Pons (tissue), 1 donor: ENCODE measurements at places on chromosomes 3 and 15.

DNA sequence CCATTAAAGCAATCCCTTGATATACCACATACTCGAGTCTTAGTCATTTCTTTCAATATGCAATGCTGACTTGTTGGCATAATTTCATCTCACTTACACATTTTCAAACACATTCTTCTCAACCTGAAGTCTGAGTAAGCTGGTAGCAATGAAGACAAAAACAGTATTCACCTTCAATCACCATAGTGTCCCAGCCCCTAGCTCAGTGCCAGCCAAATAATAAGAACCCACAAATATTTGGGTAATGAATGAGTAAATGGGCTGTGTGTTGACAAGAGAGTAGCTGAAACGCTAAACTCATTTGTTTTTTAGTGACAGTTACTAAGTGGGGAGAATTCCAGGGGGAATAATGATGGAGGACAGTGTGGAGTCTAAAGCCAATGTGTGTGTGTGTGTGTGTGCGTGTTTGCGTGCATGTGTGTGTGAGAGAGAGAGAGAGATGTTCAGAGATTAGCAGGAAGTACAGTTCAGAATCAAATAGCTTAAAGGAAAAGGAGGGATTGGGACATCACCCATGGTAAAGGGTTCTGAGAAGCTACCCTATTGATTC, 165.7 kb downstream of the GAP43 start:
- DNase-seq, result no peak

- no peak for DNase-seq
Observed at GRCh38 chr3:153614563-153614962, 452.5 kb downstream of the RAP2B start.

DNA sequence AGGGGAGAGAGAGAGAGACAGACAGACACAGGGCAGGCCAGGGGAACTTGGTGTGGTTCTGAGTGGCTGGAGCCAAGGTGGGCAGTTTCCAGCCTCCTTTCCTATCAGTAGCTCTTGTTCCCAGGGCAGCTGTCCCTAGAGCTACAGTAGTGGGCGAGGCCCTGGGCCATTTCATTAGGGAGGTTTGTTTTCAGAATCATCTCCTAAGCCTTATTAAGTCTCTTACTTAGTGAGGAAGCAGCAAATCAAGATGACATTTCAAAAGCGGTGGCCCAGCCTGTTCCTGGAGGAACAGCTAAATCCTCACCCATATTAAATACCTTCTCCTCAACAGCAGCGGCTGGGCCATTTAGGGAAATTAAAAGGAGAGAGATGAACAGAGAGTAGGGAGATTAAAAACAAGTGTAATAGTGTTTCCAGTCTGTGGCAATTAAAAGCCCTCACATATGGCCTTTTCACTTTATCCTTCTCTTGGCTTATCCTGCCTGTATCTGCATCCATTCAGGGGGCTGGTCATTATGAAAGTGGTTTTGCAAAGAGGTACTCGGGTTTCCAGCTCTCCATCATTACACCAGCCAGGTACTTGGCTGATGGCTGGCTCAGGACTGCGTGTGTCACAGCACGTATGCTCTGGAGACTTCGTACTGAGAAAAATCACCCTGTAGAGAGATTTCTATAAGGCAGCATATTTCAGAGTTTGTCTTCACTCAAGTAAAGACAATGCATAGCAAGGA, 91.9 kb upstream of the PRR23C start:
- no peak for DNase-seq

- no peak for DNase-seq
Observed at GRCh38 chr3:160245261-160245800, 20.1 kb downstream of the C3orf80 start.

GRCh38 chr15:82764117-82764490, 41.8 kb downstream of the FSD2 start:
- DNase-seq, result no peak

DNA sequence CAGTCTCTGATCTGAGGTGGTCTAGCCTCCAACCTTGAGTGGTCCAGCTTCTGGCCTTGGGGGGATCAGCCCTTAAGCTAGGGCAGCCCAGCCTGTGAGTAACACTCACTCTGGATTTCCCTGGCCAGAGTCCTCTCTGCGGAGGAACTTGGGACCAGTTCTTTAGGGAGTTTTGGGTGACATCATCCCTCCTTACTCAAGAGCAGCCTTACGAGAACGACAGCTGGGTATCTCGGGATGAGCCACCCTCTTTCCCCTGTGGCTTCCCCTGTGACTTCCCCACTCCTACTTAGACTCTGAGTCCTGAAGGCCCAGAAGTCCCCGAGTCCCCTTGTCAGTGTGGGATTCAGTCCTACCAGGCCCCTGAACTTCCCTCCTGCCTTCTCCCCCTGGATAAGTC, 10.2 kb upstream of the PLXND1 start:
- DNase-seq, result no peak

GRCh38 chr3:10845839-10846656, 30.0 kb downstream of the SLC6A11 start:
- DNase-seq, result peak; percentile 59

GRCh38 chr15:52220251-52220650, 29.1 kb upstream of the GNB5 start:
- DNase-seq, result no peak

DNA sequence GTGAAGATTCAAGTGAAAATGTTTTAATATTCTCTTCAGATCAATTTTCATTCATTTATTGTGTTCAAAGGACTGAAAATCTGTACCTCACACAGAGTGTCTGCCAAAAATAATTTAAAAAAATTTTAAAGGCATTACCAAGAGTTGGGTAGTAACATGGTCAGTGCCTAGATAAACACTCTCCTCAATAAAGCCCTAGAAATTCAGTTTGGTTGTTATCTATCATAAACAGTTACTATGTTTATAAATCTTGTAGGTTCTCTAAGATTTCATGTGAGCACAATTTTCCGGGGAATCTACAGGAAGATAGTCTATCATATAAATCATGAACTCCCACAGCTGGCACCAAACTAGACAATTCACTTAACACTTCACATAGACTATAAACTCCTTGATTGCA, 128.6 kb downstream of the GSK3B start:
- no peak for DNase-seq

DNA sequence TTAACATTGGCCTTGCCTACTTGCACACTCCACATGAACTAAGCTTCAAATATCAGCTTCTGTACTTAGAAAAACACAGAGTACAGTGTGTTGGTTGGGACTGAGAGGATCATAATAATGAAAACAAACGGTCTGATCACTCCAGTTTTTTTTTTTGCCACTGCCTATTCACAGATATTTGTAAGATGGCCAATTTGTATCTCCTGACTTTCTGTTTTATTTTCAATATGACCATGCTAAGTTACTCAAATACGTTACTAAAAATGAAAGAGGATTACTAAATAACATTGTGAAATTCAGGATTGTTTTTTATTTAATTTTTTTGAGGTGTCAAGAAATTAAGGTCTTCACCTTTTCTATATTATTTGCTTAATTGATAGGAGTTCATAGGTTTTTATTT, 595.1 kb downstream of the TUSC7 start:
- no peak for DNase-seq

- DNase-seq, result peak; percentile 57
Observed at GRCh38 chr3:60095516-60095915, 1045.7 kb upstream of the CFAP20DC start.

DNA sequence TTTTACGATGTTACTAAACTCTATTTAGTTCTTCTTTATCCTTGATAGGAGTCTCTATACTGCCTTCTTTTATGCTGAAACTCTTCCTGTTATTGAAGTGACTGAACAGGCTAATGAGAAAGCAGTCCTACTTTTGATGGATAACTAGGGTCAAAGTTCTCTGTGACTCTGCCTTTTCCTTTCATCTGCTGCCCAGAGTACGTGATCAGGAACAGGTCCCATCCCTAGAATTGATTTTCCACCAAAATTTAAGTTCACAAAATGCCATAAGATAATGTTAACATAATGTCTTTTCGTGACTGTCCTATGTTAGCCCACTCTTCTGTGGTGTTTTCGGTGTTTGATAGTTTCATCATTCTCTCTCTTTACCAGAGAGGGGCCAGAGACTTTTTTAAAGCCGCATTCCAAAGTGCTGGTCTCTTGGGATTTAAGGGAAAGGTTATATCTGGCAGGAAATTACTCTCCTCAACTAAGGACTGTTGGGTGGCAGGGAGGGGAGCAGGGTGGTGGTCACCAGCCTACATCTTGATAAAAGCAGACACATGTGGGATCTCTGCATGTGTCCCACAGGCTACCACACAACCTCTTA, 50.3 kb upstream of the PLXND1 start:
- DNase-seq, result no peak

DNA sequence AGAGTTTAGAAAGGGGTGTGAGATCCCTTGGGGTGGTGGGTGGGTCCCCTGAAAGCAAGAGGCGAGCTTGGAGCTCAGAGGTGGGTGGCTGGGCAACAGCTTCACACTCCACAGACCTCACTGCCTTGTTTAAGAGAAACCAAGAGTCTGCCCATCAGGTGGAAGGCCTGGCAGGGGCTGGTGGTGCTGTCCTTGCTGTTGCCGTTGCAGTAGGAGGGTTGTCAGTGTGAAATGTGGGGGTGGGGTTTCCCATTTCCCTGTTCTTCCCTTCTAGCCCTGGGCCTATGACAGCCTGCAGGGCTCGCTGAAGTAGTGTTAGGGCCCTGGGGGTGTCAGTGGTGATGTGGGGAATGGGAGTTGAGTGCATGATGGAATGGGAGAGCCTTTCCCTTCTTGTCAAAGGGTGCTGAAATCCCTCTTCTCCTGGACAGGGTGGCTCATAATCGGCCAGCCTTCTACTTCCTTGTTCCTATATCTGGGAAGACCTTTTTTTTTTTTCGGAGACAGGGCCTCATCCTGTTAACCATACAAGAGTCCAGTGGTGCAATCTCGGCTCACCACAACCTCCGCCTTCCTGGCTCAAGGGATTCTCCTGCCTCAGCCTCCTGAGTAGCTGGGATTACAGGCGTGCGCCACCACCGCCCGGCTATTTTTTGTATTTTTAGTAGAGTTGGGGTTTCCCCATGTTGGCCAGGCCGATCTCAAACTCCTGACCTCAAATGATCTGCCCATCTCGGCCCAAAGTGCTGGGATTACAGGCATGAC, 4.3 kb downstream of the PLEKHO2 start:
- no peak for DNase-seq

DNA sequence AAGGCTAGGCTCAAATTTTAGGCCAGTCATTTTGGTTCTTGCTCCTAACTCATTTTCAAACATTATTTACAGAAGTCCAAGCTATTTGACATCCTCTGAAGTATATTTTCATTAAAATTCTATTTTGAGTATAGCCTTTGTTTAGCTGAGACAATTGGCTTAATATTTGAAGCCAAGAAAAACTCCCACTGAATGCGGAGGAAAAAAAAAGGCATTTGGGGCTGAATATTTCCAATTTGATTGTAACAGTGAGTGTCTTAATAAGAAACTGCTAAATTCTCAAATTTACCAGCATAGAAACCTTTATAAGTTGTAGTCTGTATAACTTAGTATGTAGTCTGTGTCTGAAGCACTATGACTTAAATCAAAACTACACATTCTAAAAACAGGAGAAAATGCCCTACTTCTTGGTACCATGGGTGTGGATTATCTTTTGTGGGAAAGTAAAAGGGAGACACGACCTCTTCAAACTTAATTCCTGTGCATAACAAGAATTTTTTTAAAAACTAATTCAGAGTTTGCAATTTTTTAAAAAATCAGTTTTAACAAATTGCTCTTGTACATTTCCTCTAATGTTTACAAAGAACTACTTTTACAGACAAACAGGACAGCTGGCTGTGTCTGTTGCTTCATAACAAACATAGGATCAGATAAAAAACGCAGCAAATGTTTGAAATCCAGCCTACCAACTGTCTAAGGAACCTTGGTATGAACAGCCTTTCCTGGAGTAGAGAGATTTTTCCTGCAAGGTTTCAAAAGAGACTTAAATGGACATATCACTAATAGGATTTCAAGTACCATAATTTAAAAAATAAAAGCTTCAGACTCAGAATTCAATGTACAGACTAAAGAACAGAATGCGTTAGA, 52.7 kb upstream of the LMOD3 start:
- DNase-seq, result peak; percentile 78

DNA sequence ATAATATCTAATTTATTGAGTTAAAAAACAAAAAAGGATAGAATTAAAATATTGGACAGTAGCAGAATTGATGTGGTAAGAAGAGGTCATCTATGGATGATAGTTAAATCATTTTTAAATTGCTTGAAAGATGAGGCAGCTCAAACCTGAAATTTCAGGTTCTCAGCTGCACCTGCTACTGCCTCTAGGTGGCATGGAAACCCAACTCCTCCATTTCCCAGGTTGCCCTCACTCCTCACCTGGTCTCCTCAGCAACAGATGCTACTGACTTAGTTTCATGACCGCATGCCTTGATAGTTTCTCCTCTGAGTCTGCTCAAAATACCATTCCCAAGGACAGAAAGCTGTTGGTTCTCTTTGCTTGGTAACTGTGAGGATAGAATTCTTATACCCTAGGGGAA, 148.1 kb downstream of the ABHD5 start:
- DNase-seq, result no peak

GRCh38 chr15:39736412-39737195, 46.0 kb downstream of the FSIP1 start:
- DNase-seq, result no peak

GRCh38 chr3:46417841-46418611, 11.0 kb downstream of the CCRL2 start:
- no peak for DNase-seq

DNA sequence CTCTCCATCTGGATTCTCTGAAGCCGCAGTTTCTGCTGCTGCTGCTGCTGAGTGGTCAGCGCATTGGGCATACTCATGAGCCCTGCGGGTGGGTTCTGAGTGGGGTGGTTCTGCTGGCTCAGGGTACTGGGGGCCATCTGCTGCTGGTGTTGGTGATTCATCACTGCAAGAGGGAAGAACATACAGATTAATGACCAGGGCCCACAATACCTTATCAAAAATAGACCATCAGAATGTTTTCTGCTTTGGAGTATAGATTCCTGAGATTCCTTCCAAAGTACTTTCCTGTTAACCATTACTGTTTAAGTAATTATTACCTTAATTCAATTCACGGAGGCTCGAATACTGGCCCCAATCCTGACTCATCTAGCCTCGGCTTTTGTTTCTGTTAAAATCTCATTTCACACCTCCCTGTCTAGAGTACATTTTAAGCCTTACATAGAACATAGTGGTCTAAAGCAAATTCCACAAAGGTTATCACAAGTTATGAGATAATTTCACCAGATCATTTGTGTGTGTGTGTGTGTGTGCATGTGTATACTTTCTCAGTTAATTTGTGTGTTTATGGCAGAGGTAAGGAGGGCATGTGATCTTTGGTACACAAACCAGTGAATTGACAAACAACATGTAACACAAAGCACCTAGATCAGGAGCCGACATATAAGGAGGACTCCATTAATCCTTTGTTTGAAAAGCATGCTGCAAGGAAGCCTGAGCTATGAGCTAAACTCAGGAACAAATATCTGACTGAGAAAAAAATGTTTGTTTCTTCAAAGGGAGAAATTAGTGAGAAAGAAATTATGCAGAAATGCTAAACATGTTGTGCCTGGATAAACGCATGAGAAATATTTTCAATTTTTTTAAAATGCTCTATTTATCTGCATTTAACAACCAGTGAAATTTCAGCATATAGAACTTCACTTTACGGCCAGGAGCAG, 68.1 kb downstream of the TM4SF4 start:
- DNase-seq, result no peak

DNA sequence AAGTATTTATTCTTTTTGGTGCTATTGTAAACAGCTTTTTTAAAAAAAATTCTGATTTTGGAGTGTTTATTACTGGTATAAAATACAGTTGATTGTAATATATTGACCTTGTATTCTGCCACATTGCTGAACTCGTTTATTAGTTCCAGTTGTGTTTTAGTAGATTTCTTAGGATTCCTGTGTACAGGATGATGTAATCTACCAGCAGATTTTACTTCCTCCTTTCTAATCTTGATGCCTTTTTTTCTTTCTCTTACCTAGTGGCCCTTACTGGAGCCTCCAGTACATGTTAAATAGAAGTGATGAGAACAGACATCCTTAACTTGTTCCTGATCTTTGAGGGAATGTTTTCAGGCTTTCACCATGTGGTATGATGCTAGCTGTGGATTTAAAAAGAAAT, 70.4 kb upstream of the KY start:
- no peak for DNase-seq
